ENCODE measurements at places on chromosomes 2 and 18.

DNA sequence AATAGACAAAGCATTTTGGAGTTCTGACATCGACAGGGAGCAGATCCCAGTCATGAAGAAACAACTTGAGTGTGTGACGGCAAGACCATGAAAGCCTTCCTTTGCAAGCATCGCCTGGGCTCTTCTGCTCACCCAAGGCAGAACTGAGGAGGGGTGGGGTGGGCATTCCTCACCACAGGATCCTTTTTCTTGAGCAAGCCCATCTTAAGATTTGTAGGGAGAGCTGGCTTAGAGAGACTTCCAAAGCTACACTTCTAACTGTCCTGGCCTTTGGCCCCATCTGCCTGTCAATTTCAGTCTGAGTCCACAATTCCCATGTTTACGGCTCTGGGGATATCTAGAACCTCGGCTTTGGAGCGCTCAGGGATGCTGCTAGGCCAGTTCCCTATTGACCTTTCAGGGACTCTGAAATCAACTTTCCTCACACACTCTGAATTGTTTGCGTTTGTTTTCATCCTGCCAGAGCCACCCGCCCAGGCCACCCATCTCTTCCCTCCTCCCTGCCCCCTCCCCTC lies 3.7 kb downstream of the KLHL14 start:
- DNase-seq = no peak

GRCh38 chr2:8478471-8478793 lies 203.4 kb upstream of the ID2 start:
- no peak for DNase-seq

GRCh38 chr2:226213717-226214116 lies 585.9 kb downstream of the IRS1 start:
- DNase-seq = no peak

GRCh38 chr2:132374151-132374550 lies 42.5 kb upstream of the GPR39 start:
- DNase-seq = no peak

GRCh38 chr2:3265981-3266924 lies 111.4 kb downstream of the EIPR1 start:
- no peak for DNase-seq

GRCh38 chr2:216339456-216340279 lies 32.6 kb downstream of the MARCHF4 start:
- DNase-seq = peak; percentile 57

- DNase-seq = no peak
Observed at GRCh38 chr2:144704709-144705095, 184.8 kb upstream of the ZEB2 start.

DNA sequence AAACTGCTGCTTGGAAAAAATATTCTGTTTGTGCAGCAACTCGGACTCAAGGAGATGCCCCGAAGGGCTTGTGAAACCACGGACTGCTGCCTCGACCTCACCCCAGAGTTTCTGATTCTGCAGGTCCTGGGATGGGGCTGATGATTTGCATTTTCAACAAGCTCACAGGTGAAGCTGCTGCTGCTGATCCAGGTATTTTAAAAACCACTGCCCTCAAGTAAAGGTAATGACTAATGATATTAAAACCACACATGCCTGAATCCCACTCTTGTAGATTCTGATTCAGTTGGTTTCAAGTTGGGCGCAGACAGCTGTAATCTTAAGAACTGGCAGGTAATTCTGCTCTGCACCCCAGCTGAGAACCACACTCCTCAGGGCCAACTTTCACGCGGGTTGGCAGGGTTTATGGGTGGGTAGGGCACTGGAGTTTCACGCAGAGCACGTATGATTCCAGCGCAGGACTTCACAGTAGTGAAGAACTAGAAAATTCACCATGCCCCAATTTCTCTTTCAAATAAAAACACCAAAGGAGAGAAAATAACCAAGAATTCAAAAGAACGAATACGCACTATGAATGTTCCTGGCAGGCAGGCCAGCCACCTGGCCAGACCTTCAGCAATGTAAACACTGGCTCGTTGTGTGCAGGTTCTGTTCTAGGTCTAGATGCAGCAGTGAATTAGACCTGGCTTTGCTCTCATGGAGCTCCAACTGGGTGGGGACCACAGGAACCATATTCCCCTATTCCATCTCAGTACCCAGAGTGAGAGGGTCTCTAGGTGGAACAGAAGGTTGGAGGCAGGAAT lies 74.6 kb upstream of the ZFP36L2 start:
- peak; percentile 57 for DNase-seq

All from left hindlimb (tissue), 1 donor.